Activated naive CD4-positive, alpha-beta T cell treated with anti-CD3 and anti-CD28 coated beads for 36 hours (primary cell): ENCODE measurements at places on chromosomes 7 and 10. TPM values are rescaled to one million over a fixed set of nuclear protein-coding genes. Genes with fewer than 3 reads are reported as not detected.

ACSM6 gene
- not detected for total RNA-seq

CAV2 gene
- total RNA-seq: not detected

RHOBTB1 gene
- not detected for total RNA-seq

GIMAP2 gene
- total RNA-seq: 45.0 TPM

ZNF853 gene
- total RNA-seq: 0.91 TPM

NXPH1 gene
- not detected for total RNA-seq

ADAM12 gene
- total RNA-seq: not detected

PRSS37 gene
- not detected for total RNA-seq

ZNF282 gene
- 21.6 TPM for total RNA-seq

PITX3 gene
- not detected for total RNA-seq

AKR1C2 gene
- 0.10 TPM for total RNA-seq

TEX47 gene
- not detected for total RNA-seq

MEIG1 gene
- 0.81 TPM for total RNA-seq
